Stimulated activated CD4-positive, alpha-beta T cell treated with anti-CD3 and anti-CD28 coated beads, Interleukin-4, amount 100 ng/mL, for 1 hour (primary cell): ENCODE measurements at places on chromosomes 6 and 20.

DNA sequence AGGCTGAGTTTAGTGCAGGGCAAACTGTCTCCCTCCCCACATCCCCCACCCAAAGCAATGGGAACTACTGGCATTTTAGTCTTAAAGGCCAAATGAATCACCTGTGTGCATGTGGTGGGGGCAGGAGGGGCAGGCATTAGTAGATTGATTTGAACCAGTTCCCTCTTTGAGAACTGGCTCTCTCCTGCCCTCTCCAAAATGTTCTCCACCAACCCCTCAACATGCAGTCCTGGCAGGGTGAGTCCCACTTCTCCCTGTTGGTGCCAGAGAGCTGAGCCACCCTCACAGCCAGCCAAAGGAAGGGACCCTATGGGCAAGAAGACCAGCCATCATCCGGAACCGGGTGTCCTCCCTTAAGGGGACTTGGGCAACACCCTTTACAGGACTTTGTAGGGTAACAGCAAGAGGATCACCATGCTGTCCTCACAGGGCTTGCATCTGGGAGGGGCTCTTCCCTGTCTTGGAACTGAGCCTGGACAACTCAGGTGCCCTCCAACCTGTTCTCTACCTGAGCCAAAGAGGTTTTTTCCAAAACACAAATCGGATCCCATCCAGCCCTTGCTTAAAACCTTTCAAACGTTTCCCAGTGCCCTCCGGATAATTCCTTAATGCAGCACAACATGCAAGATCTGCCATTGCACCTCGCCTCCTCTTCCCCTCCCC, 80.6 kb downstream of the MRPL14 start:
- DNase-seq = no peak

GRCh38 chr6:169253337-169254238, at the start of gene THBS2:
Gene THBS2 (minus strand): TSS chr6:169253846. CDS start chr6:169250784, 3,062 bp downstream.
- DNase-seq = no peak

GRCh38 chr6:10268611-10269310, 146.1 kb downstream of the TFAP2A start:
- DNase-seq = no peak

- no peak for DNase-seq
Observed at GRCh38 chr20:13825465-13825864, 40.6 kb downstream of the NDUFAF5 start.

DNA sequence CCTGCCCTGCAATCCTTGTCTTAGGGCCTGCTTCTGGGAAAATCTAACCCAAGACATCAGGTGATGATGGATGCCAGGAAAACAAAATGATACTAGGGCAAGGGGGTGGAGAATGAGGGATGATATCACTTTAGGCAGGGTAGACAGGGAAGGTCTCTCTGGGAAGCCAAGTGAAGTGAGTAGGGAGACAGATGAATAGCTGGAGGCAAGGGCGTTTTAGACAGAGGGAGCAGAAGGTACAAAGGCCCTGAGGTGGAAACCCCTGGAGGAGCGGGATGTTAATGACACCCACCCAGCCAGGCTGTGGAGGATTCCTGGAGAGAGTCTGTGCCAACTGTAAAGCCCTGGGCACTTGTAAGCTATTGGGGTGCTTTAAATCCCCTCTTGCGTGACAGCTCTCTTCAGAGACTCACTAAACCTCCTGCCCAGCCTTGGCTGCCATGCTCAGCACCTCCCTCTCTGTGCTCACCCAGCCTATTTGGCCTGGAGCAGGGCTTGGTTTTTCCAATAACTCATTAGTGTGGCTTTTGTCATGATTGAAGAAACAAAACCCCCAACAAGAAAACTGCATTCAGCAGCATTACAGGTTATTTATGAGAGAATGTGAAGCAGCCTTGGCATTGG, 12.4 kb upstream of the MDGA1 start:
- no peak for DNase-seq
